ENCODE measurements at places on chromosomes 2 and 18. TPM values are rescaled to one million over a fixed set of nuclear protein-coding genes. Genes with fewer than 3 reads are reported as not detected.

TMEFF2 gene
- not detected for total RNA-seq

ANKRD29 gene
- not detected for total RNA-seq

WNT10A gene
- 0.23 TPM for total RNA-seq

GPR75 gene
- 3.7 TPM for total RNA-seq

DLX1 gene
- total RNA-seq, result not detected

SLC9A4 gene
- 0.05 TPM for total RNA-seq

FSHR gene
- not detected for total RNA-seq

MEIS1 gene
- total RNA-seq, result not detected

DNA sequence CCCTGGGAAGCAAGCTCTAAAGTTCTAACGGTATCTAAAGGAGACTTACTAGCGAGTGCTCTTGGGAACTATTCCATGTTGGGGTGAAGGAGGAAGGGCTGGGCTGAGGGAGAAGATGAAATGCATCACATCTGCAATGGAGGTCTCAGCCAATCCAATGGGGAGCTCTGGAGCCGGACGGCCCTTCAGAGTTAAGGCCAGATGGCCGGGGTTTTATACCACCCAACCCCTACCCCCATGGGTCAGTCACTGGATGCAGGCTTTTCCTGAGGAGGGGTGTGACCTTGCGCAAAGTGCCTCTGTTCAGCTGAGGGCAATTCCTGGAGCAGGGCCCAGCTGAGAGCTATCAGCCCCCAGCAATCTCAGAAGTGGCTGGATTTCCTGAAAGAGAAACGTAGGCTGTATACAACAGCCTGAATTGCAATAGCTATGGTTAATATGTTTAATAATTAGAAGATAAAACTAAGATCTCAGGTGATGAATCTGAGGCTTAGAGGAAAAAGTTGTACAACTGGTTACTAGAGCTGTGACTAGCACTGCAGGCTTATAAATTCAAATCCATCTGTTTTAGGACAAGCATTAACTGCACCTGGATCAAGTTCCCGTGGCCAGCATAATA lies 21.6 kb downstream of the EIPR1 start:
- DNase-seq, result no peak

GRCh38 chr2:213688133-213688532 lies 403.9 kb downstream of the SPAG16 start:
- DNase-seq, result no peak

DNA sequence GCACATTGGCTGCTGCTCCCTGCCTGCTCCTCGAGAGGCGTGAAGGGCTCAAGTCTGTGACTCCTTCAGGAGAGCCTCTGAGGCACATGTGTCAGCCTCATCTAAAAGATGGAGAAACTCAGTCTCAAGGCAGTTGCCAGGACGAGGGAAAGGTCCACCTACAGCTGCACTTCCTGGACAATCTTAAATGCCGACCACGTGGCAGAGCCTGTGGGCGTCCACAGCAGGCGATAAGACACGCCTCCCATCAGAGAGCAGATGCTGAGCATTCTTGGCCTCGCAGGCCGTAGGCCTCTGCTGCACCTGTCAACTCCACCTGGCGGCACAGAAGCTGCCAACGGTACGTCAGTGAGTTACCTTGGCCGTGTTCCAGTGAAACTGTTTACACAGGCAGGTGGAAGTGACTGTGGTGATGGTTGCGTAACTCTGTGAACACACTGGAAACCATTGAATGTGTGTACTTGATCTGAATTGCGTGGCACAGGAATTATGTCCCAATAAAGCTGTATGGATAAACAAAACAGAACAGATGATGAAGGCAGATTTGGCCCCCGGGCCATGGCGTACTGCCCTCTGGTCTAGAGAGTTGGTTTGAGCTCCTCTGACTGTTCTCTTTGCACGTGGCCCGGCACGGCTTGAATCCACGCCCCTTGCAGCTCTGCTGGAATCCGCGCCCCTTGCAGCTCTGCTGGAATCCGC lies 114.5 kb downstream of the RNF144A start:
- no peak for DNase-seq

DNA sequence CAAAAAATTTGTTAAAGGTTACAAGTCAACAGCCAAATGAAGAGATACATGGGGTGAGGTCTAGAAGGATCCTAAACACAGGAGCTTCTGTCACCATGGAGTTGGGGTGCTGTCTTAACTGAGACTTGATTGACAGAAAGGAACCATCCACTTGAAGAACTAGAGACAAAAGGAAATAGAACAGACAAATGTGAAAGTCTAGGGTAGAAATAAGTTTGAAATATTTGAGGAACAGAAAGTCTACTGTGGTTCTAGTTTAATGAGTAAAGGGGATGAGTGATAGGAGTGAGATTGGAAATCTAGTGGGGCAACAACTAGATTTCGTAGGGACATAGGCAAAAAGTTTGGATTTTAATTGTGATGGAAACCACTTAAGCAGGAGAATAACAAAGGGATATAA lies 18.7 kb downstream of the RBBP8 start:
- DNase-seq, result no peak

DNA sequence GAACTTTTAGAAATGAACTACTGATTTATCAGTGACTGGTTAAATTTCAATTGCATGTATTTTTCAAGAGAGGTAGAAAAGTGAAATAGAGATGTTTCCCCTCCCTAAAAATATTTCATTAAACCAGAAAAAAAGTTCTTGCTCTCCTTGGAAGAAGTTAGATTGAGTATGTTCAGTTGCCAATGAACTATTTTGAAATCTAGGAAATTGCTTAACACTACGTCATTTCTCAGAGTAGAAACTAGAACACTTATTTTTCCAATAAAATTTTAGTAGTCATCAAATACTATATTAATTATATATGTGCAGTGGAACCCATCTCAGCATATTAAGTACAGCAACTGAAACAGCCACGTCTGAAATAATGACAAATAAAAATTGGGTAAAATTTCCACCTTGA lies 51.8 kb upstream of the STAT1 start:
- DNase-seq, result no peak

DNA sequence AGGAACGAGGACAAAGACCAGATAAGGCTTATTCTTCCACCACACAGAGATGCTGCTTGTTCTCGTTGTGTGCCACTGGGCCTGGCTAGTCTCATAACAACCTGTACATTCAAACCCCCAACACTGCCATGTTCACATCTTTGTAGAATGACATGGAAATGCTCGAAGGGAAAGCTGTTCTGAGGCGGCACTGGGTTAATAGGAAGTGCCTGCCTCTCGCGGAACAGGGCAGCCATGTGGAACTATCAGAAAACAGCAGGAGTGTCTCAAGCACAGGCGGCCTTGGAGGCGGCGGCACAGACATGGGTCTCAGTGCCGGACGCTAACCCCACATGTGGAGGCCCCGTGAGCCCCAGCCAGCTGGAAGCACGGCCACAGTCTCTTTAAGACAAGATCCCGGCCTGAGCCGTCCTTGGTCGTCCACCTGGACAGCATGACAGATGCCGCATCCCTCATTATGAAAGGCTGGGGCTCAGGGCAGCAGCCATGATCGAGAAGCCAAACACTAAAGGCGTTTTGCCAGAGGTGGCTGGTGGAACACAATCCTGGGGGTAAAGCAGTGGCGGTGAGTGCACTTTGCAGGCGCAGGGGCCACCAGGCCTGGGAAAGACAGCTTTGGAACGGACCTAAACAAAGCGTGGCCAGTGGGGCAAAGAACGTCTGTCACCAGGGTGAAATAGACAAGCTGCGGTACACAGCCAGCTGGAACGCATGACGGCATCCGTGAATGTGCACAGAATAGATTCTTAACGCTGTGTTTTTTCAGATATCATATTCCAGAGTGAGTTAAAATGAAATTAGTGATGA lies 161.0 kb downstream of the HDAC4 start:
- DNase-seq, result peak; percentile 26

DNA sequence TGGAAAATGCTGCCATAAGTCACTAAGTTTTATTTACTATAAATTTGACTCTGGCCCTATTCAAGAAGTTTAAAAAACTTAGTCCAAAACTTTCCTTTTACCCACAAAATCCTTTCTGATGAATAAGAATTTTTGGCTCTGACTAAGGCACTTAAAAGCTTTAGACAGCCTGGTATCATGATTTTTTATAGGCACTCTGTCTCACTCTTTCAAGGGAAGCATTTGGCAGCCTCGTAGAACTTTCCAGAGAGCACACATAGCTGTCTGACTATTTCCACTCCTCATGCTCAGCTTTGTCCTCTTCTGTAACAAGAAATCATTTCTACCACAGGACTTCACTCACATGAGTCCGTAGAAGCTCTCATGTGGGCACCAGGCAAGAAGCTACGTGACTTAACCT lies 32.3 kb upstream of the XDH start:
- DNase-seq, result no peak

GRCh38 chr2:150041722-150042425 lies 445.6 kb downstream of the RND3 start:
- DNase-seq, result no peak

- DNase-seq, result no peak
Measured at GRCh38 chr2:221134718-221135117, 437.4 kb downstream of the EPHA4 start.

- no peak for DNase-seq
Measured at GRCh38 chr2:192416060-192416459, 221.3 kb upstream of the TMEFF2 start.

GRCh38 chr18:55539240-55539639 lies 48.8 kb downstream of the TCF4 start:
- DNase-seq, result no peak

GRCh38 chr2:689877-690510 lies 12.8 kb upstream of the TMEM18 start:
- DNase-seq, result no peak

DNA sequence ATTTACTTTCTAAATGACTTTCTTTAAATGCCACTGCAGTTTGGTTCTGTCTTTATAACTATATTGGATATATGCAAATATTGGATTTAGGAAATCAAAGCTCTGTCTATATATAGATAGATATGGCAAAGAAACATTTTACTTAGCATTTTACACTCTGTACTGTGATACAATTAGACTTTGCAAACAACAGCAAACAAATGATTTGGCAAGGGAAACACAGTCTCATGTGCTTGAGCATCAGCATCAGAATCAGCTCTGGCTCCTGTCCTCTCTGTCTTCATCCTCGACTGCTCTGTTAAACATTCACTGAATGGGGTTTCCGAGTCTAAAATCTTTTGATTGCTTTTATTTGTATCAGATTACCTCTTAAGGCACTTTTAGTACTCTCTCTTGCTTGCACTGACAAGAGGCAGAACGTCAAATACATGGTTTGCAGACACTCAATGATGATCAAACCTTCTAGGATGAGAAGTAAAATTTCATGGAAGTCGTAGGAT lies 176.8 kb upstream of the LRP1B start:
- no peak for DNase-seq

DNA sequence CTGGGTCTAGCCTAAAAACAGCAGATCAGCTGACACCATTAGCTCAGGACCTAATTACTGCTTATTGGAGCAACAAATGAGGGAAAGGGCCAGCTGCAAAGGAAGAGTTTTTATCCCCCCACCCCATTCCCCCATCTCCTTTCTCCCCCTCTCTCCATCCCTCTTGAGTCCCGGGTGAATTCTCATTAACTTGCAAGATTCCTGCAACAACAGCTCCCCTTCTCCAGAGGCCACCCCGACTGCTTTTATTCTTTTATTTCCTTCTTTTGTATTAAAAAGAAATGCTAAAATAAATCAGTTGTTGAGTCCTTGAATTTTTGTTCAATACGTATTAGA lies 473 bp upstream of the NOL4 start:
- no peak for DNase-seq

DNA sequence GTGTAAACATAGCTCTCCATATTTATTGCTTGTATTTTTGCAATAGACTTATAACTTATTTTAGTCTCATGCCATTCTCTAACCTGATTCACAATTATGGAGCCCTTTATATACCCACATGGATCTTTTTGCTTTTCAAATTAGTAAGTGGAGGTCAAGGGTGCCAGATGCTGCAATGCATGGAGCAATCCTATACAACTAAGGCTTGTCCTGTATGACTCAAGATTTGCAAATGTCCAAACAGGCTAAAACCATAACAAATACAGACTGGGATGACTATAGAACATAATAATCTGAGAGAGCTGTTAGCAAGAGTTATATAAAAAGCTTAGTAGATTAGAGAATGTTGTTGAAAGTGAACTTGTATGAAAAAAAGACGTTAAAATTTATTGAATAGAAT lies 690.4 kb upstream of the NRXN1 start:
- no peak for DNase-seq

DNA sequence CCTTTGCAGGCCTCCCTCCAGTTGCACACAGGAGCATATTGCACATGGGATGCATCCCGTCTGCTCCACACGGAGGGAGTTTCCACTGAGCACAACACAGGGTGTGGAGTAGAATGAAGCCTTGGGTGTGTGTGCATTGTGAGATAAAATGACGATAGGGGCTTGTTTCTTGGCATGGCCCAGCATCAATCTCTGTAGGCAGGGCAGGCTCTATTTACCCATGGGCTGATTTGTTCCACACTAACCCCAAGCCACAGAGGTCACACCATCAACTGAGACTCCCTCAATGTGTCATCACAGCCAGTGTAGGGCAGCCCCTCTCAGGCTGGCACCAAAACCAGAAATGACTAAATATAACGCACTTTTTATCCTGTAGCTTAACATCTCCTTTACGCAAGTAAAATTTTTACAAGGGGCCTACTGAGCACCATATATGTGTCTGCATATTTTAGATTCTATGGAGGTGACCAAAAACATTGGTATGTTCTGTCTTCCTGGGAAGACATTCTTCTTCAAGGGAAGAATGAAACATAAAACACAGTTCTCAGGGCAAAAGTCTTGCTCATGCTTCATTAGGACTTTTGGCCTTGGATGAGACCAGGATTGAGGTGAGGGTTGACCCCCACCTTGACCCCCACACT lies 2.7 kb upstream of the GKN1 start:
- DNase-seq, result no peak

DNA sequence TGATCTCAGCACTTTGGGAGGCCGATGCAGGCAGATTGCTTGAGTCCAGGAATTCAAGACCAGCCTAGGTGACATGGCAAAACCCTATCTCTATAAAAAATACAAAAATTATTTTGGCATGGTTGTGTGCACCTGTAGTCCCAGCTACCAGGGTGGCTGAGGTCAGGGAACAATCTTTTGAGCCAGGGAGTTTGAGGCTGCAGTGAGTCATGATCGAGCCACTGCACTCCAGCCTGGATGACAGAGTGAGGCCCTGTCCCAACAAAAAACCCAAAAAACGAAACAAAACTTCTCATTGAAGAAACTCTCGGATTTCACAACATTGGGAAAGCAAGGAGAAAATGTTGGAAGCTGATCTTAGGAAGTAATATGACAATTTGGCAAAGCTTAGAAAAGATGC lies 317.3 kb upstream of the MGAT5 start:
- no peak for DNase-seq

GRCh38 chr18:76167845-76168621 lies 327.0 kb downstream of the ZNF516 start:
- no peak for DNase-seq

Data from activated CD8-positive, alpha-beta memory T cell treated with anti-CD3 and anti-CD28 coated beads, Interleukin-2, amount 10 ng/mL, durations not matched to agents 7 days and 5 days (primary cell).